ENCODE measurements at places on chromosomes 1 and 21.

- DNase-seq: no peak
Observed at GRCh38 chr1:108327534-108328466, 83.9 kb upstream of the NBPF4 start.

DNA sequence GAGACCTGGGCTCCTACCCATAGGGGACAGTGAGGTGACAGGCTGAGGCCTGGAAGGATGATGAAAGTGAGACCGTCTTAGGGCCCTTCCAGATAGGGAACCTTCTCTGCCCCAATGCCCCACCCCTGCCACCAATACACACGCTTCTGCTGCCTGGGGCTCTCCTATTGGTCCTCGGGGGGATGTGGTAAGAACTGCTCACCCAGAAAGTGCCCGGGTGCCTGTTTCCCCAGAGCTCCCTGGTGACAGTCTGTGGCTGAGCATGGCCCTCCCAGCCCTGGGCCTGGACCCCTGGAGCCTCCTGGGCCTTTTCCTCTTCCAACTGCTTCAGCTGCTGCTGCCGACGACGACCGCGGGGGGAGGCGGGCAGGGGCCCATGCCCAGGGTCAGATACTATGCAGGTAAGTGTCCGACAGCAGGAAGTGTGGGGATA, 948 bp downstream of the SEMA4A start:
- DNase-seq: no peak

DNA sequence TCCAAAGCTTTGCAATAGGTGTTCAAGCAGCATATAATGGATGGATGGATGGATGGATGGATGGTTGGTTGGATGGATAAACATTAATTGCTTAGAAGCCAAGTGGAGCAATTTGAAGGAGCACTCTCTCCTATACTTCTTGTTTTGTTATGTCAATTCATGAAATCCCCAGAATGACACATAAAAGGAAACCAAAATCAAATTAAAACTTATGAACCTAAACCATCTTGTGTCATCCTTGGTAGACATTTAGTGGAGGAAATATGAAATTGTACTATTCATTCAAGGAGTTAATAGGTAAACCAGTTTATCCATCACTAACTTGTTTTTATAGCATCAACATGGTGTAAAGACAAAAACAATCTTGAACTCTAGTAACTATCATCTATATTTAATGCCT, 122.5 kb downstream of the NR5A2 start:
- DNase-seq: no peak

- DNase-seq: no peak
Observed at GRCh38 chr1:40818264-40818961, 34.8 kb downstream of the KCNQ4 start.

DNA sequence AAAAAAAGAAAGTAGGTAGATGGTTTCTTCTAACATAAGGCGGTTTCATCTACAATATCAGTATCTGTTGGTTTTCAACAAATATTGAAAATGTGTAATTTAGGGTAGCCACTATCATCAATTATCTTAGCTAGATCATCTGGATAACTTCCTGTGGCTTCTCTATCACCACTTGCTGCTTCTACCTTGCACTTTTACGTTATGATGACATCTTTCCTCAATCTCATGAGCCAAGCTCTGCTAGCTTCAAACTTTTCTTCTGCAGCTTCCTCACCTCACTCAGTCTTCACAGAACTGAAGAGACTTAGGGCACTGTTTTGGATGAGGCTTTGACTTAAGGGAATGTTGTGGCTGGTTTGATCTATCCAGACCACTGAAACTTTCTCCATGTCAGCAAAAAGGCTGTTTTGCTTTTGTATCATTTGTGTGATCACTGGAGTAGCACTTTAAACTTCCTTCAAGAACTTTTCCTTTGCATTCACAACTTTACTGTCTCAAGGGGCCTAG, 144.9 kb upstream of the HP1BP3 start:
- DNase-seq: no peak

DNA sequence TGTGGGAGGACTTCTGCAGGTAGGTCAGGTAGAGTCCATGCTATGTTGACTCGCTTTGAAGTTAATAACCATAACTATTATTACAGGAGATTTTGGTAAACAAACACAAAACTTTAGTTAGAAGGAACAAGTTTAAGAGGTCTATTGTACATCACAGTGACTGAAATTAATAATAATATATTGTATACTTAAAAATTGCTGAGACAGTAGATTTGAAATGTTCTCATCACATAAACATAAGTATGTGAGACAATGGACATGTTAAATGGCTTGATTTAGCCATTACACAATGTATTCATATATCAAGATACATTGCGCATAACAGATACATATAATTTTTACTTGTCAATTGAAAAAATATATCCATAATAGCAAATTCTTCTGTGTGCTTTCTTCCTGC, 91.4 kb upstream of the CD53 start:
- no peak for DNase-seq

- no peak for DNase-seq
Observed at GRCh38 chr1:184806296-184806721, 51.7 kb upstream of the EDEM3 start.

- peak; percentile 20 for DNase-seq
Observed at GRCh38 chr1:35726450-35727433, 8.1 kb upstream of the C1orf216 start.

- DNase-seq: peak; percentile 43
Observed at GRCh38 chr1:31412732-31413404, at the start of gene SERINC2. SERINC2 (plus strand) TSS chr1:31413213; CDS start chr1:31413266, 53 bp downstream.

- no peak for DNase-seq
Observed at GRCh38 chr21:34333121-34333739, 30.6 kb upstream of the KCNE2 start.

DNA sequence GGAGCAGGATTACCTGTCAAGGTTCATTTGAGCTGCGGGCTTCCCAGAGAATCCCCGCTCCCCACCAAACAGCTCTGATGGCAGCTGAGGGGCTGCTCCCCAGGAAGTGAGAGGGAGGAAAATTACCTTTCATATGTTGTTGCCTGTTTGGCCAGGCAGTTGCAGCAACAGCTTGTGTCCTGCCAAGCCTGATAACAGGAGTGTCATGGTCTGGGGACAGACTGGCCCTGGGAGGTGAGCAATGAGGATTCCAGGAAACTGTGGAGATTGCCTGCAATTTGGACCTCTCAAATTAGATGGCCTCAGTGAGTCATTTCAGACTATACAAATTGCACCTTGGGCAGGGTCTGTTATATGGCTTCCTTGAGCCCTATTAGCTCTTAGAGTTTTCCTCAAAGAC, 189.3 kb downstream of the PTPRU start:
- DNase-seq: no peak

Data from NCI-H1930 (cell line).